Skeletal muscle cell (primary cell): ENCODE measurements at places on chromosomes 13 and 19.

GRCh38 chr13:23289917-23290357 lies 109.2 kb downstream of the SGCG start:
- DNase-seq = peak; percentile 37

DNA sequence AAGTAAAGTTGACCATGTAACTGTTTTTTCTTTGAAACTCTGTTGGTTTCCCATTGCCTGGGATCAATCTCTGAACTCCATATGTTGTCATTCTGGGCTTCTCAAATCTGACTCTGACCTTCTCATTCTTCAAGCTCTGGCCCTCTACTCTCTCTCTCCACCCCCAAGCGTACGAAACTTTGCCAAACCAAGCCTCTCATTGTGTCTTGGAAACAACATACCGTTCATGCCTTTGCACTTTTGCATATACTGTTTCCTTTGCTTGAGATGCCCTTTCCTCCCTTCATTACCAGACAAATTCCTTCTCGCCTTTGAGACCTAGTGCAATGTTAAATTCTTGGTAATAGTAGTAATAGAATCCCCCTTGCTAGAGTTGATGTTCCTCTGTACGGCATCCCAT lies 113.7 kb downstream of the OLFM4 start:
- no peak for DNase-seq

GRCh38 chr19:48899781-48900476 lies at the start of gene NUCB1:
NUCB1 (plus strand) TSS chr19:48900312; CDS start chr19:48900797, 485 bp downstream.
- DNase-seq = peak; percentile 92

GRCh38 chr13:101917833-101918661 lies 465.6 kb downstream of the ITGBL1 start:
- no peak for DNase-seq

GRCh38 chr19:33303791-33304345 lies 1.5 kb upstream of the CEBPA start:
- no peak for DNase-seq

- no peak for DNase-seq
Observed at GRCh38 chr19:29013325-29013724, 199.6 kb downstream of the UQCRFS1 start.

DNA sequence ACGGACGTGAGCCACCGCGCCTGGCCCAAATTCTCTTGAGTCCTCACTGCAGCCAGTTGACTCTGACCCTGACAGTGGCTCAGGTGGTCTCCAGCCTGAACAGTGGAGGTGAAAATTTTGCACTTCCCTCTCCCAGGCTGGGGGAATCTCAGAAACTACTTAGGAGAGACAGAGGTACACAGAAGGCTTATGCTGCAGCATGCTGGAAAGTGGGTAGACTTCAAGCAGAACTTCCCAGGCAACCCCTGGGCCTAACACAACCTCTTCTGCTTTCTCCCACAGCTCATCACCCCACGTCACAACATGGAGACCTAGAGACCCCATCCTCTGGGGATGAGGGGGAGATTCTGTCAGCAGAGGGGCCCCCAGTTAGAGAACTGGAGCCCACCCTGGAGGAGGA lies 14.4 kb downstream of the NCAN start:
- no peak for DNase-seq

- DNase-seq = no peak
Observed at GRCh38 chr19:30656520-30657100, 284.4 kb downstream of the ZNF536 start.

DNA sequence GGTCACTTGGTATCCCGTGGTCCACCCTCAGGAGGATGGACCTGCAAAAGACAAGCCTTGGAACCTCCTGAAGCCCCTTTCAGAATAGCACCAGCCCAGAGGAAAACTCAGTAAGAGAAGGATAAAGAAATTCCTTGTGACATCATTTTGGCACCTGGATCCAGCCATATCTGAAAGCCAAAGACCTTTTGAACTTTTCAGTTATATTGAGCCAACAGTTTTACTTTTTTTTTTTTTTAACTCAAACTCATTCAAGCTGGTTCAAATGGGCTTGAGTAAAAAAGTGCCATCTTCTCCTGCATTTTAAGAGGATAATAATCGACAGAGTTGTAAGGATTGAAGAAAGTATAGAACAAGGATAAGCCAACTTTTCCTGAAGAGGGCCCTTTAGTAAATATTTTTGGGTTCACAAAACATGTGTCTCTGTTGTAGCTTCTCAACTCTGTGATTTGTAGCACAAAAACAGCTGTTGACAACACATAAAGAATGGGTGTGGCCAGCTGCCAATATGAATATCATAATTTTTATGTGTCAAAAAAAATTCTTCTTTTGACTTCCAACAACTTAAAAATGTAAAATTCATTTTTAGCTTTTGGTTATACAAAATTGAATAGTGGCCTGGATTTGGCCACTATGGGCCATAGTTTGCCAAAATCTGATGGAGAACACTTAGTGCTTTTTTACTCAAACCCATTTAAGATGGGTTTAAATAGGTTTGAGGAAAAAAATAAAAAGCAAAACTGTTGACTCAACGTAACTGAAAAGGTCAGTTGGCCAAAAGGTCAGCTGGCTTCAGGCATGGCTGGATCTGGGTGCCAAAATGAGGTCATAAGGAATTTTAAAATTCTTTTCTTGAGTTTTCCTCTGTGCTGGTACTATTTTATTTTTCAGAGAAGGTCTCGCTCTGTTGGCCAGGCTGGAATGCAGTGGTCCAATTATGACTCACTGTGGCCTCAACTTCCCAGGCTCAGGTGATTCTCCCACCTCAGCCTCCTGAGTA lies 50.7 kb downstream of the ACSBG2 start:
- no peak for DNase-seq

DNA sequence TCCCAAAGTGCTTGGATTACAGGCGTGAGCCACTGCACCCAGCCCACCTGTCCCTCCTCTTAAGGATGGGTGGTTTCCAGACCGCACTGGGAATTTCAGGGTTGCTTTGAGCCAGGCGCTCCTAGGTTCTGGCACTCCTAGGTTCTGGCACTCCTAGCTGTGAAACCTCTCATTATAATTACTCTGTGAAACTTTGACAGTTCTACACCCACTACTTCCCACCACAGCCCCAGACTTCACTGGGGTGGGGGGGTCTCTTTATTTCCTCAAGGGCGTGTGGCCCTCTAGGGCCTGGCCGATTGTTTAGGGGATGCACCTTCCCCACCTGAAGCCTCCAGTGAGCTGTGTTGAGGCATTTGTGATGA lies 2.3 kb upstream of the ADAMTS10 start:
- DNase-seq = no peak
